Amygdala (tissue), 56 donors: ENCODE measurements at places on chromosomes 2 and 18.
A peak's percentile ranks its signal among the peaks of the same experiment; 100 is the strongest.

DNA sequence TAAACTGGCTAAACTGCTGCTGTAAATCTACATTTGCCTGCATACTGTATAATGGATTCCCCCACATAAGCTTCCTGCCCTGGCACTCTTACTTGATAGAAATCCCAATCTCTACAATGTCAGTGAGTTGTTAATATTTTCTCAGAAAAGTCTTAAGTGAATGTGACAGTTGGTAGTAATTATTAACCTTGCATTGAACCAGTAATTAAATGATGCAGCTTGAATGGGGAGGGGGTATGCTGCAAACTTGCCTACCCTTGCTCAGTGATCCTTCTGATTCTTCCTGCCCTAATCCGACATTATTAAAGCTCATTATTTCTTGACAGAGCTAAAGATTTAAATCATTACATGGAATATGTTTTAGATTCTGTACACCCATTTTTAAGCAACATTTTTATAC, 119.0 kb upstream of the CDH7 start:
- DNase-seq, result no peak

GRCh38 chr2:216503697-216504375, 5.2 kb downstream of the RPL37A start:
- DNase-seq, result no peak

DNA sequence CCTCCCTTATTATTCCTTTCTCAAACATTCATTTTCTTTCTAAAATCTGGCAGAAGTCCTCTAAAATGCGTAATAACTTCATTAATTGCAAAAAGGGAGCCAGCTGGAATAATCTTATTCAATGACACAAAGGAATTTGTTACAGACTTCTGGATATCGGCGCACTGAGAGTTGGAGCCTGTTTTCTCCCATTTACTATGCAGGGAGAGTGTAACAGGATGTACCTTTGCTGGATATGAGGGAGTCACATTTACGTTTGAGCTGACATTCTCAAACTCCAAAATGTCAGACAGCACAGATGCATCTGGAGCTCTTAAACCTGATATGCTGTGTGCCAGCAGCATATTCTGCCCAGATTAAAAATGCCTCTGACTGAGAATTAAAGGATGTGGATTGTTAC, 275.3 kb downstream of the TMX3 start:
- DNase-seq, result no peak

DNA sequence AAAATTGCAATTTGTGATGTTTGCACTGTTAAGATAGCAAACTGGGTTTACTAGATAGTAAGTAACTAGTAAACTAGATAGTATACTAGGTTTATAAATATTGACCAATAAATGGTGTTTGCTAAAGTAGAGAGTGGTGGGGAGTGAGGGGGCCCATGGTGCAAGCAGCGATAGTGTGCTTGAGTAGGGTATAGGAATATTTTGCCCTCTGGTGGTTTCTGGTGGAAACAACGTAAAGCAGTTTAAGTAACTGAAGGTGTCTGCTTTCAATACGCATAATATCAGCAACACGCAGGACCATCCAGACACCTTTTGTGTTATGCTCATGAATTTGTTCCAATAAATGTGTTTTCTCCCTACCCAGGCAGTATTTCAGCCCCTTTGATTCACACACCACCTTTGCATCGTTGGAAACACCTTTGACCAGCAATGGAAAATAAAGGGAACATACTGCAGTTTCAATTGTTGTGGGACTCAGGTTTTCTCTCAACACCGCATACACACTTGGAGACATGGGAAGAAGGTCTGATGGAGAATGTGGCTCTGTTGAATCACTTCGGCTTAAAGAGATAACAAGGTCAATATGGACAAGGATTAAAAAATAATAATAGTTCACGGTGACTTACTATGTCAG, 16.7 kb upstream of the STAT1 start:
- no peak for DNase-seq

DNA sequence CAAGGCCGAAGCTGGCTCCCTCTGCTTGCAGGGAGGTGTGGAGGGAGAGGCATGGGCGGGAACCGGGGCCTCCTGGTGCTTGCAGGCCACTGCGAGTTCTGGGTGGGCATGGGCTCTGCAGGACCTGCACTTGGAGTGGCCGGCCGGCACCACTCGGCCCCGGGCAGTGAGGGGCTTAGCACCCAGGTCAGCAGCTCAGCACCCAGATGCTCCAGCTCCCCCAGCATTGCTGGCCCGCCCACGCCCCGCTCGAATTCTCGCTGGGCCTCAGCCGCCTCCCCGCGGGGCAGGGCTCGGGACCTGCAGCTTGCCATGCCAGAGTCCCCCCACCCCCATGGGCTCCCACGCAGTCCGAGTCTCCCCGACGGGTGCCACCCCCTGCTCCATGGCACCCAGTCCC, 176.2 kb upstream of the FAM98A start:
- DNase-seq, result no peak

DNA sequence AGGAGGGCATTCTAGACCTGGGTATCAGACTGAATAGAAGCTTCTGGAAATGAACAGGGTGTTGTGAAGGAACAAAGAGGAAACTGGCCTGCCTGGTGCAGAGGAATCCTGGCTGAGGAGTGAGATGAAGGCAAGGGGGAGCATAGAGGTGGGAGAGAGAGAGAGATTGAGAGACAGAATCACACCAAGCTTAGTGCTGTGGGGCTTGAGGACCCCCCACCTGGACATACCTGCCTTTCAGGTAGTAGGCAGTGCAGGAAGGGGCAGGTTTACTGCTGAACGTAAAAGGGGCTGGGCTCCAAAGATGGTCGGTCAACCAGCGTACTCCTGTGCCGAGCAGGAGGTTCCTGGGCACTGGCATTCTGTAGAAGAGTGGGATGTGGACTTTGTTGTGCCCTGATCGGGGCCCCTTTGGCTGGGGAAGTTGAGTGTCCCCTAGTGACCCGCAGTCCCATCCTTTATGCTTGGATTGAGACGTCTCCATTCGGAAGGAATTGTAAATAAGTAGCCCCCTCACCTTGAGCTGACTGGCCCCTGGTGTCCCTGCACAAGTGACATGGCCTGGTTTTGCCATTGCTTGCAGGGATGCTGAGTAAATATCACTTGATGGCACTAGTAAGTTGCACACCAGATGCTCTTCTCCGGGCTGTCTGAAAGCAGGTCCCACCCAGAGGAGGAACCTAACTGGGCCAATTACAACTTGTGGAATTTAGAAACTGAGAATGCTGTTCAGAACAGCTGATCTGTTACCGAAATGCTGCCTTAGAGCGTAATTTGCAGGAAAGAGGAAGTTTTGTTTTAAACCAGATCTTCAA, 1.4 kb downstream of the UBE2F start:
- peak; percentile 18 for DNase-seq

- no peak for DNase-seq
Observed at GRCh38 chr2:227177592-227178336, 13.3 kb downstream of the COL4A3 start.

DNA sequence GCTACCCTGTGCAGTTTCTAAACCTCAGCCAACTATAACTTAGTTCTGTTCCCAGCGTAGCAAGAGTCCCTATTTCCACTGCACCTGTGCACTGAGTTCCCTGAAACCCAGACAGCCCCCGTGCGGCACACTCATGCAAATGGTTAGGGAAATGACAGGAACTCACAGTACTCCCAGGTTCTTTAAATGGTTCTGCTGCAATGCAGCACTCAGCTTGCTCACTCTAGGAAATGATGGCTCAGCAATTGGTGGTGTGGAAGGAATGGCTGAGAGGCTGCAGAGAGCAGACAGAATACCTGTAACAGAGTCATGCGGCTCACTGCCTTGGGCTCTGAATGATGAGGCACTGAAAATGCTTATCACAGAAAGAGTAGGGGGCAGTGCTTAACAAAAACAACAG, 143.0 kb downstream of the RAD51AP2 start:
- DNase-seq, result no peak

GRCh38 chr2:62460175-62460574, 45.8 kb downstream of the TMEM17 start:
- no peak for DNase-seq

DNA sequence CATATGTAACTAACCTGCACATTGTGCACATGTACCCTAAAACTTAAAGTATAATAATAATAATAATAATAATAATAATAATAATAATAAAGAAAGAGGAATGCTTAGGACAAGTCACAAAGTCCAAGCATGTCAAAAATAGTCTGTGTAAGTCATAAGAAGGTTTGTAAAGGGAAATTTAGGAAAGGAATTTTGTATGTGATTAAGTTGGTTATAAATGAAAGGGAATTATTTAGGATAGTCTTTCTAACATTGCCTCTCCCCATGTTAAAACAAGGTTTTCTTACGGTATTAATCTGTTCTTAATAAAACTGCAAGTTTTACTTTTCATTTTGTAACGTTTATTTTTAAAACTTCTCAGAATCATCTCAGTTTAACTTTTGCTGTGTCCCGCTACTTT, 62.8 kb downstream of the SESTD1 start:
- no peak for DNase-seq

GRCh38 chr2:21757805-21758430, 634.1 kb downstream of the TDRD15 start:
- DNase-seq, result no peak

DNA sequence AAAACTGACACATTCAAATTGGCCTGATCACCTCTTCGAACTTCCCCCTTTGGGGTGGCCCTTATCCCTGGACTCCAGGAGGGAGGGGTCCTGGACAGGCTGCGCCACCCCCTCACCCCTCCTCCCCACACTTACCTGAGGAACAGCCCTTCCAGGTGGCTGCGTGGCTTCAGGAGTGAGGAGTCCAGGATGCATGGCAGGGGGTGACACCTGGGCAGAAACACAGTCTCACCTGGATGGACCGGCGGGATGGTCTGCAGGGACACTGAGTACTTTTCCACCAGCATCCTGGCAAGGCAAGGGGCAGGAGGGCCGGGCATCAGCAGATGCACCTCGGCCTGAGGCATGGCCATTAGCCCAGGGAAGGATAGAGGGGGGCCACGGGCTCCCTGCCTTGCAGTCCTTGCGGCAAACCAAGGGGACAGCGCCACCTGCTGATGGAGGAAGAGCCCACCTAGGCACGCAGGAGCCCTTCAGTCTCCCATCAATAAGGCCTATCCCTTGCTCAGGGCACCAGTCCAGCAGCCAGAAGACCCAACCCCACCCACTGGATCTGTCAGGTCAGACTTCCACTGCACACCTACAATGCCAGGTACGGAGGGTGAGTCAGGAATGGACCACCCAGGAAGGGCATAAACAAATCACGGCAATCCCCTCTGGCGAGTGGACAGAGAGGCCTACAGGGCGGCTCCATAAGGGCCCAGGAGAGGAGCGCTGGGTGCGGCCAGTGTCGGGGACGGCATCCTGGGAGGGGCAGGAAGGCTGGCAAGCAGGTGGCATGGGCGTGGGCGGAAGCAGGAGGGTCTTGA, 26.0 kb downstream of the FAM178B start:
- DNase-seq, result peak; percentile 86

GRCh38 chr2:126614524-126615227, 41.3 kb upstream of the GYPC start:
- DNase-seq, result no peak

GRCh38 chr2:217225596-217225995, 365.7 kb upstream of the TNP1 start:
- no peak for DNase-seq

DNA sequence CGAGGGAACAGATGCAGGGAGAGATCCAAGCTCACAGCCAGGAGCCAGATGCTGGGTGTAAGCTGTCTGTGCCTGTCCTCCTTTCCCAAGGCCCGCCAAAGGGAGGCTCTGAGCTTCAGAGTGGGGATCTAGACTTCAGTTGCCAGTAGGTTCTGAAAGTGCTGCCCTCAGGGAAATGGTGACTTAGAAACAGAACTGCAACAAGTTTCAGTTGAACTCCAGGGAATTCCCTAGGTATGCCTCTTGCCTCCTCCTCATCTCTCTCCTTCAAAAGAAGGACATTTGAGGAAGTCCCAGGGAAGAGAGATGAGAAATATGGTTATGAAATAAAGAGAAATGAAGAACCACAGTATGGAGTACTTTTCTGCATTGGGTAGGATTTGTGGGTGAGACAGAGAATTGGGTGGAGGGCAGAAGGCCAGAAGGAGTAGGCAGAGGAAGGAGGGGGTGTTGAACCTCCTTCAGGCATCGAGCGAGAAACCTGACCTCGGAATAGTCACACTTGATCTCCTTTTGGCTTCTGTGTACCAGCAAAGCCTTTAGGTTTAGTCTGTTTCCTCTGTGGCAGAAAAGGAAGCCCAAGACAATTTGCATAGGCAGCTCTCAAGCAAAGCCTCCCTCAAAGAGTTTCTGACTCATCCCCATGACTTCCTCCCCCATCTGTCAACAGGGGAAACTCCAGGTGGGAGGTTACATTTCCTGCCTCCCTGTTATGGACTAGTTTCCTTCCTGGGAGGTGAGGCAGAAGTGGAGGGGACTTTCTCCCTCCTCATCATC, 45.7 kb downstream of the QPCT start:
- DNase-seq, result no peak

DNA sequence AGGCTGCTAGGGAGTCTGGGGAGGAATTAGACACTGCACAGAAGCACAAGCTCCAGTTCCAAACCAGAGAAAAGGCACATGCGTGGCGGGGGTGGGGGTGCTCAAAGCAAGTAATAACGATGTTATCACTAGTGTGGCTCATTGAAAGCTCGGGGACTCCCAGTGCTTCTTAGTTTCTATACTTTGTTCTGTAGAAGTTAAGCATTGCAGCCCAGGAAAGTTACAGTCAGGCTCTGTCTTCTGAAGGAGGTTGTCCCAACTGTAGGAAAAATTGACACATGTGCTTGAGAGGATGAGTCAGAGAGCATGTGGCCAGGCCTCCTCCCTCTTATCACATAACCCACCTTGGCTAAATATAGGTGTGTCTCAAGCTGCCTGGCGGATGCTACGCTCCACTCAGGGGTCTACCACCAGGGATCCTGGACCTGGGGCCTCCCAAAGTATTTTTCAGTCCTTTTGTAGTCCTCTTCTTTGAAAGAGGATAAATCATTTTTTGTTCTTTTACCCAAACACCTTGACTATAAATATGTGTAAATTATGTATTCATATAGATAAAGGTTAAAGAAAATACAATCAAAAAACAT, 3.8 kb downstream of the GALNT5 start:
- no peak for DNase-seq

GRCh38 chr2:233140978-233141377, 80.8 kb downstream of the INPP5D start:
- no peak for DNase-seq

DNA sequence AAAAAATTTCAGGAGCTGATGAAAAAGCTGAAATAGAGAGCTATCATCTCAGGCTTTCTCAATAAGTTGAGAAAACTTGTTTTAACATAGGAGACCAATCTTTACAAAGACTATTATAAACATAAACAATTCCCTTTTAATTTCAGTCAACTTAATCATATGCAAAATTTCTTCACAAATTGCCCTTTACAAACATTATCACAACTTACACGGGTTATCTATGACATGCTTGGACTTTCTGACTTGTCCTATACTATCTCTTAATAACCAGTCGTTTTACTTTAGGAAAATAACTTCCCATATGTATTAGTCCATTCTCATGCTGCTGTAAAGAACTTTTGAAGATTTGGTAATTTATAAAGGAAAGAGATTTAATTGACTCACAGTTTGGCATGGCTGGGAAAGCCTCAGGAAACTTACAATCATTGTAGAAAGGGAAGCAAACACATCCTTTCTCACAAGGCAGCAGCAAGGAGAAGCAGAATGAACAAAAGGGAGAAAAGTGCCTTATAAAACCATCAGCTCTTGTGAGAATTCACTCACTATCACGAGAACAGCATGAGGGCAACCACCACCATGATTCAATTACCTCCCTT, 1583.7 kb upstream of the CELF4 start:
- DNase-seq, result no peak
